ENCODE measurements at places on chromosomes 5 and 9.

DNA sequence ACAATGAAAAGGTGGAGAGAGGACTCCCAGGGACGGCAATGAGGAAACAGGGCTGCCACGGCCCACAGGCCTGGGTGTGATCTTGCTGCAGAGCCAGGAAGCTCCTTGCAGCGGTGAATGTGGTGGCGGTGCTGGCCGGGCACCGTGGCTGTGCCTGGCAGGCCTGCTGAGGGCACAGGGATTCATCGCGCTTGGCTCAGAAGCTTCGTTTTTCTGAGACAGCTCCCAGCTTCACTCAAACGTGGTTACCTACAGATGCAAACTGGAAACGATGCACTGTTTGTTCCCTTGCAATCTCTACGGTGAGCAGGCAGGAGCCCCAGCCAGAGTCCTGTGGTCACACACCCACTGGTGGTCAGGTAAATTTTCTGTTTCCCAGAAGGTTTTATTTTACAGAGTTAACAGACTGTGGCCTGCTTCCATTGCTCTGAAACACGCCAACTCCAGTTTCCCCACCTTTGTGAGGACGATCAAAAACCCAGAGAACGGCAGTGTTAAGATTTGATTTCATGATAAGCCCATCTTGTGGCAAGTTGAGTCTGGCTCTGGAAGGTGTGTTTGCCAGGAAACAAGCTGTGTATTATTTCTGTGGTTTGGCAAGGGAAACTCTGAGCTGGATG lies 183.9 kb downstream of the AUH start:
- no peak for DNase-seq

- no peak for DNase-seq
Measured at GRCh38 chr5:78215565-78215964, 78.9 kb downstream of the AP3B1 start.

DNA sequence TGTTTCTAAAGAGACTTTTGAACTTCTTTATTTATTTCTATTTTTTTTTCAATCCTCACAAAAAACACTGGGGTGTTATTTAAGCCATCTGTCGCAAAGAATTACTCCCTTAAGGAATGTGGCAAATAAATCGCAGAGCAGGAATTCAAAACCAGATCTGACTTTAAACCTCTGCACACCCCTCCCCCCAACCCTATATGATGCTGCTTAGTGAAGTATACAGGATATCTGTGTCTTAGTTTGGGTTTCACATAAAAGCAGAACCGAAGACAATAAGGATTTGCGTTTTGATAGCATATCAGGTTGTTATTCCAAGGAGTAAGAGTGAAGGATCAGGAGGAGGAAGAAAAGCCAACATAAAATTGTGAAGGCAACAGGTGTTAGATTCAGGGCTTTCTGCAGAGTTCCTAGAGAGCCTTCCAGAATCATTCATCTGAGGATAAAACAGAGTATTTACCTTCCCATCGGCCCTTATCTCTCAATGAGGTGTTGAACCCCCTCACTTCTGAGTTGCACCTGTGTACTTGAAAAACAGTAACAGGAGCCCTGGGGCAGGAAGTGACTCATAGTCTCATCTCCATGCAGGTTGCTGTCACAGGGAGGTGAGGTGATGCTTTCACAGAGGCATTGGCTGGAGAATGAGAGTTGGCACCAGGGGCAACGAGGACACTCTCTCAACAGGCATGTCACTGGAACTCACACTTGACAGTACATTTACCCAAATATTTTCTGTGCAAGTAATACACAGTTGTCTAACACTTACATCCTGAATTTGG lies 33.5 kb upstream of the DMRT3 start:
- DNase-seq: no peak

DNA sequence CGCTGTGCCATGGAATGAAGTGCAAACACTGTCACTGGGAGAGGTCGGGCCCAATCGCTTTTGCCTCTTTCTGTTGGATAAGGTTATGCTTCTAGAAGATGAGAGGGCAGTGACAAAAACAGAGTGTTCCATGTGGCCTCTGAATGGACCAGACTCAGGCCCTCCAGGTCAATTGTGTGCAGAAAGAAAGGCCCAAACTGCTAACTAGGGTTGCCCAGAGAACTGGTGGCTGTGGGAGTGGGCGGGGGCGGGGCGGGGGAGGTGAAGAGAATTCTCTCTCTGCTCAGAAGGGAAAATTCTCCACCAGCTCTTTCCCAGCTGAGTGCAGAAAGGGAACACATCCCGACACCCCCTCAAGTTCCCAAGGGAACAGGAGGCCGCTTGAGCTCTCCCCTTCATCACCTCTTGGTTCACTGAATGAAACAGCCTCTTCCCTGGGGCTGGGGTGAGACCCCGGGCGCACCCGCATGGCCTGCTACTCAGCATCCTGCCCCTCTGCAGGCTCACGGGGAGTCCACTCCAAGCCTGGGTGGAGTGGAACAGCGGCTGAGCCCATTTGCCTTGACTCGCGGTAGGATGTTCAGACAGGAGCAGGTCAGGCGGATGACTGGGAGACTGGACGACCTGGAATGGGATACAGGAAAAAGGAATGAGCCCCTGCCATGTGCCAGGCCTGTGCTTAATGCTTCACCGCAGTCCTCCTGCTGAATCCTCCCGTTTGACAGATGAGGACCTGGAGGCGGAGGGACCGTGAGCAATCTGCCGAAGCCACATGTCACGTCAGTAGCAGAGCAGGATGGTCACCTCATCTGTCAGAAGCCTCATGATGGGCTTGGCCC lies 93.8 kb upstream of the FANCC start:
- DNase-seq: no peak

DNA sequence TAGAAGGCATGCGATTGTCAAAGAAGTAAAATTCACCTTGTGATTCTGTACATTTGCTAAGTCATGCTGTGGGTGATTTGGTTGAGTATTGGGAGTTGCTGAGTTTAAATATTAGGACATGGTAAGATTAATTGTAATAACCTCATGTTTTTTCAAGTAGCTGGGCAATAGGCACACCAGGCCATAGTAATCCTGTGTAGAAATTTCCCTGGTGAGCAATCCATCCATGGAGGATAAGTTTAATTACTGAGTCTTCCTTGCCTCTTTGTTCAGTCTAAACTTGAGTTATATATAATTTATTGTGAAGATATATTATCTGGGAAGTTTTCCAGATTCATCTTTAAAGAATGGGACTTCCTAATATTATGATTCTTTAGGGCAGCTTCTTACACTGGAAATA lies 221.1 kb upstream of the NUDT12 start:
- no peak for DNase-seq

- no peak for DNase-seq
Measured at GRCh38 chr9:96605328-96605727, 14.3 kb downstream of the CDC14B start.

DNA sequence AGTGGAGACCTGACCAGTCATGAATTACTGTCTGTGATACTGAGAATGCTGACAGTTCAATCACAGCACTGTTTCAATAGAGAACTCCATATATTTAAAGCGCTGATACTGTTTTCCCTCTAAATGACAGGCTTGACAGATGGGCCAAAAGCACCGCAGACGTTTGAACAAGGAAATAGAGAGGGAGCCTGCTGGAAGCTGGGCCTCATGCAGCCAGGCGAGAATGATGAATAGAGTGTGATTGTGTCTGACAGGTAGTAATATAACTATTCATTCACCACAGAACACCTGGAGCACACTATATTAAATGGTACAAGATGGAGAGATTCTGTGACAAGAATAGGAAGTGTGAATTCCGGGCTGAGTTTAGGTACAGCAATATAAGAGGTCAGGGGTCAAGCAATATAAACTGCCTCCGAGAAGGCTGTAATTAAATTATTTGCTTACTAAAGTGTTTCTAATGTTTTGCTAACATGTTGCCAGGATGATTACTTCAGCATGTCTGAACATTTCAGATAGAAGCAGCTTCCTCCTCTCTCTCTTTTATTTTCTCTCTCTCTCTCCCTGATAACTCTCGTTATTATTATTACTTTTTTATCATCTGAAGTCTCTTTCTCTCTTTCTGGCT lies 297.7 kb downstream of the CSNK1G3 start:
- DNase-seq: peak; percentile 93

- DNase-seq: no peak
Measured at GRCh38 chr9:79766091-79766490, 194.3 kb downstream of the TLE4 start.

- DNase-seq: no peak
Measured at GRCh38 chr5:59917121-59917520, 23.6 kb upstream of the PDE4D start.

GRCh38 chr9:34520096-34520495 lies 2.7 kb downstream of the ENHO start:
- no peak for DNase-seq

DNA sequence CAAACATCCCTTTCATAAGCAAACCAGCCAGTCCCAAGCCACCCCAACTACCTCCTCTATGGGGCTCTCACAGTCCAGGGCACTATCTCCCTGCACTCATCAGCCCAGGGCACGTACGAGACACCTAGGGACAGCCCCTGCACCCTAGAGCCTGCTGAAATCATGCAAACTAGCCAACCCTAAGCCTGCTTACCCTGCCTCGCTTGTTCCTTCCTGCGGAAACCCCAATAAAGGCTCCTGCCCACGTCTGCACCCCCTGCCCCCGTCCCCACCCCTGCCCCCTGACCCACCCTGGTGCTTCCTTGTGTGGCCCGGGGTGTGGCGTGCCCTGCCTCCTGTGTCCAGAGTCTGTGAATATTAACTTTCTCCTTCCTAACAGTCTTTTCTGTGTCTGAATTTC lies 135.9 kb downstream of the GADD45G start:
- no peak for DNase-seq

GRCh38 chr9:21119093-21119770 lies 22.4 kb downstream of the IFNW1 start:
- peak; percentile 45 for DNase-seq

DNA sequence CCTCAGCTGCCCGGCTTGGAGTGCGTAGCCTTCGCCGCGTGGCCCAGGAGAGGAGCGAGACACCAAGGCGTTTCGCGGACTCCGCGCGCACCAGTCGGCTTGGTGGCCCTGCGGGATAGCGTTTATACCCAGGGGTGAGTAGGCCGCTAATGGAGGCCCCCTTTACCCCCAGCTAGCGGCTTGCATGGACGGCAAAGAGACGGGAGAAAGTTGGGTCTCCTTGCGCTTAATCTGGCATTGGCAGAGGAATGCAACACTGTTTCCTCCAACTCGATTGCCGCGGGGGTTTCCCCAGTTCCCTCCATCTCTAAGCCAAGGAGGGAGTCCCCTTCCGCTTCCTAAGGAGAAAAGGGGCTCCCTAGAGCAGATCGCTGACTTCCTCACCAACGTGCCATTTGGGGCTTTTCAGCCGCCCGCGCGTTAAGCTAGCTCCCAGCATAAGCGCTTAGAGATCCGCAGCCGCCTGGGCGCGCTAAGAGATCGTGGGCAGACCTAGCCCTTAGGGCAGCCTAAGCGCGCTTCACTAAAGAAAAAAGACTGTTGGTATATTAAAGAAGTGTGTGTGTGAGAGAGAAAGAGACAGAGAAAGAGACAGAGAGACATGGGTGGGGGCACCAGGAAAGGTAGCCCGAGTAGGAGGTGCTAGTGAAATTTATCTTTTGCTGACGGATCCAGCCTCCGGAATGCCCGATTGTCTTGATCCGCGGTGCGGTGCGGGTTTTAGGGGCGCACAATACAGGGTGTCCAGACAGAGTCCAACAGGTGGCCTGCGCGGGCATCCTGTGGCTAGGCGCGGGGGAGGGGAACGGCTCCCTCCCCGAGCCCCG lies 597.9 kb upstream of the SGCD start:
- DNase-seq: no peak

- DNase-seq: no peak
Measured at GRCh38 chr9:109186857-109187520, 19.9 kb upstream of the FRRS1L start.

GRCh38 chr9:121700832-121701419 lies 49.5 kb downstream of the DAB2IP start:
- no peak for DNase-seq

DNA sequence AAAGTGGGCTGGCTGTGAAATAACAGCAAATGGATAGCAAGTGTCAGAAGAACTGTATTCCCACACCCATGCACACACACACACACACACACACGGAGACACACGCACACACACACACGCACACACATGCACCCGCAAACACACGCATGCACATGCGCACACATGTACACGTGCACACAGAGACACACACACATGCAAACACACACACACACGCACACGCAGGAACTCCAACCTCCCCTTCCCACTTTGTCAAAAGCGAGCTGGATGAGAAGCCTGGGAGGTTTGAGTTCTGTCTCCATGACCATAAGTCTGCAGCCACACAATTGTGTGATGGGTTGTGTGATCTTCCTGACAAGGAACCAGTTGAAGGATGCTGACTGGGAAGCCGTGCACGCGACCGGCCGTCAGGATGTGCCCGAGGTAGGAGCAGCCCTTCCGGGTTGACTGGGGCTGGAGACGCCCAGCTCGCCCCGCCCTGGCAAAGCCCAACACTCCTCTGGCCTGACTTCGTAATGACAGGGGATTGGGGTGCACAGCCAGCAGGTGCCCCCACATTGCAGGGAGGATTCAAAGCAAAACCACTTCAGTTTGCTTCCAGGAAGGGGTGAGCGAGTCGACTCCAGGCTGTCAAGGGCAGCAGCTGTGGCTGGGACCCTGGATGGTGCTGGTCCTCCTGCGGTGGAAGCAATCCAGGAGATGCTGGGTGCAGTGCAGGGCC lies 29.3 kb upstream of the NKD2 start:
- no peak for DNase-seq

DNA sequence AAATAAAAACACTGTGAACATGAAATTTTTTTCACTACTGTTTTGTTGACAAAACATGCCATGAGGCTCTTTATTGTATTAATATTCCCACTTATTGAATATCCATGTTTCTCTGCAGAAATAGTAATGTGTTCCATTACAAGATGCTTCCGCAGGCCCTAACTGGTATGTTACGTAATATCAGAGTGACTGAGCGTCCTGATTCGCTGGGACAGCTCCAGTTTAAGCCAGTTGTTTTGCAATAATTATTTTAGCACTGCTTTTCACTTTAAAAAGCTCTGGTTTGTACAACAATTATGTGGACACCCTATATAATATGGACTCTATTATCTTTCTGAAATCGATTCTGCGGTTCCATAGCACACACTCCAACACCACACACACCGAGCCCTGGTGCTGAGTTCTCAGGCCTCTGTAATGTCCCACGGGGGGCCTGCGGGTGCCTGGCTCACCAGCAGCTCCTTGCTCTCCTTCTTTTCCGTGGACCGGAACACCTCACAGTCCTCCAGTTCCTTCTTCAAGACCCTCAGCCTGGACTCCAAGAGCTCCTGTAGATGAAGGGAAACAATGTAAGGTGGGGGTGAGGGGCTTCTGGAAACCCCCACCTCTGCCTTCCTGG lies 1.8 kb downstream of the TRIM7 start:
- DNase-seq: no peak

GRCh38 chr5:138920181-138920580 lies 45.0 kb upstream of the LRRTM2 start:
- no peak for DNase-seq

DNA sequence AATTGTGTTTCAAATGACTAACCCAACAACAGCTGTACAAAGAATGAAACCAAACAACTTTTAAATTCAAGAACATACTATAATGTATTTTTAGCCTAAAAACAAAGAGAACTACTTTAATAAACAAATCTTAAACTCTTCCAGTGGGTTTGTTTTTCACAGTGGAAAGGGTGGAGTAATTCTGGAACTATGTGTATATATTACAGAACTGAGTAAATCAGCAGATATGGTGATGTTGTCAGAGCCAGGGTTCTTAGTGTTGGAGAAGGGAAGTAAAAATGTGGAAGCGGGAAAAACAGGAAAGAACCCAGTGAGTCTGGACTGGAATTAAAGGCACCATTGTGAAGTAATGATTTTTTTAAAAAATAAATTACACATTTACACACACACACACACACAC lies 144.9 kb downstream of the CDK5RAP2 start:
- DNase-seq: no peak
